ENCODE measurements at places on chromosomes 16 and 17.
A peak's percentile ranks its signal among the peaks of the same experiment; 100 is the strongest.

- DNase-seq: peak; percentile 99
These were observed 17.1 kb upstream of the CORO1A start for GRCh38 chr16:30166202-30166902.

- DNase-seq: no peak
These were observed 22.2 kb downstream of the MARVELD3 start for GRCh38 chr16:71648162-71648561.

GRCh38 chr16:30840611-30841010, 53.3 kb downstream of the BCL7C start:
- DNase-seq: no peak

DNA sequence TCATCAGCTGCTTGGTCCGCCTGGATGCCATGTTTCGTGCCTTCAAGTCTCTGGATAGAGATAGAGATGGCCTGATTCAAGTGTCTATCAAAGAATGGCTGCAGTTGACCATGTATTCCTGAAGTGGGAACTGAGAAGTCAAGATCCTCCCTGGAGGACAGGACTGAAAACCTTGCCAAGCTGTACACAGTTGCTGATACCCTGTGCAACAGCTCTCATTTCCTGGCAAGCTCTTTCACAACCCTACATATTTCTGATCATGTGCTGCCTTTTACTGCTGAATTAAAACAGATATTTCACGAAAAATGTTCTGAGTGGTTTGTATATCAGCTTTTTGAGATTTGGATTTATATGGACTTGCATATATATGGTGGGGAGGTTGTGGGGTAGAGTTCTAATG, 898 bp downstream of the CAPNS2 start:
- DNase-seq: peak; percentile 70

DNA sequence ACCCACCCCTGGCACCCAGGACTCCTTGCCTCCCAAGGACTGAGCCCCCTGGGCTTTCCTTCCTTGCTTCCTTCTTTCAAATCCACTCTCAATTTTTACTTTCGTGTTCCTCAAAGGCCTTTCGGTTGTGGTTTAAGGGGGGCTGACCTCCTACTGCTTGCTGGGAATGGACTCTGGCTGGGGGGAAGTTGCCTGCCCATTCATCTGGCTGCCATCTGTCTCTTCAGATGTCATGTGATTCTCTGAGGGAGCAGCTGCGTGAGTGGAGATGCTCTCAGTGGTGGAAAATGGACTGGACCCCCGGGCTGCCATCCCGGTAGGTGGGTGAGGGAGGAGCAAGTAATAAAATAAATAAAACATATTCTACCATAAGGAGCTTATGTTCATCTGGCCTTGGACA, 93.8 kb upstream of the RPRML start:
- DNase-seq: peak; percentile 93

GRCh38 chr17:43176119-43176570, 5.1 kb downstream of the NBR1 start:
- no peak for DNase-seq

GRCh38 chr16:83296505-83296904, 511.3 kb upstream of the HSBP1 start:
- no peak for DNase-seq

GRCh38 chr17:60139438-60140285, 10.1 kb upstream of the CA4 start:
- DNase-seq: peak; percentile 42

- no peak for DNase-seq
These were observed 3.2 kb downstream of the TRIM25 start for GRCh38 chr17:56910509-56911235.

GRCh38 chr16:79301051-79301450, 299.5 kb downstream of the MAF start:
- no peak for DNase-seq

DNA sequence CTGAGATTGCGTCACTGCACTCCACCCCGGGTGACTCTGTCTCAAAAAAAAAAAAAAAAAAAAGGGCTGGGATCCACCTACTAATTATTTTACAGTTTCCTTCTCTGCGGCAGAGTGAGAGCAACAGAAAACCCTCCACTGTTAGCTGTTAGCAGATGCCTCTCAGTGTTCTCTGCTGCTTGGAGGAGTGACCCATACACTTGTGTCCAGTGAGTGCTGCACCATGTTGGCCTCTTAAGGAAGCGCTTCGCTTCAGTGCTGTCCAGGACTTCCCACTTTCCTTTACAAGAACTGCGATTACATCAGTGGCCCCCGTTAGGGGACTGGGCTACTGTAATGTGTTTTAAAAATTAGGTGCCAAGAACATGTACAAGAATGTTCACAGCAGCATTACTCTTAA, 18.4 kb upstream of the CLEC18B start:
- DNase-seq: peak; percentile 21

GRCh38 chr16:10321407-10322387, 64.2 kb upstream of the ATF7IP2 start:
- no peak for DNase-seq

DNA sequence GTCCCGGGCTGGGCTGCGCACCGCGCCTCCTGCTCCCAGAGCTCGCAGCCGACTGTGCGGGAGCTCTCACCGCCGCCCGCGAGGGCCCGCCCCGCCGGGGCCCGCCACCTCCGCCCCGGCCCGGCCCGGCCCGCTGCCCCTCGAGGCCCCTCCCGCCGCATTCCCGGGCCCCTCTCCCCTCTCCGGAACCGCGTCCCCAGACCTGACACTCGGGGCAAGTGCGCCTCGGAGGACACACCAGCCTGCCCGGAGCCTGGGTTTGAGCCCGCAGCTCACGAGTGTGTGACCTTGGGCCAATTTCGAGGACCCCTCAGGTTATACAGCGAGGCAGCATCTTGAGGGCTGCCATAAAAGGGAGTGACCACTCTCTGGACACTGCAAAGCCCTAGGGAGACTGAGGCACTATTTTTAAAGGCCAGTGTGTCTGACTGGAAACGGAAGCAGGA, 2.0 kb upstream of the GRIN2C start:
- no peak for DNase-seq

- DNase-seq: no peak
These were observed 47.6 kb downstream of the MED13 start for GRCh38 chr17:62017496-62017895.

DNA sequence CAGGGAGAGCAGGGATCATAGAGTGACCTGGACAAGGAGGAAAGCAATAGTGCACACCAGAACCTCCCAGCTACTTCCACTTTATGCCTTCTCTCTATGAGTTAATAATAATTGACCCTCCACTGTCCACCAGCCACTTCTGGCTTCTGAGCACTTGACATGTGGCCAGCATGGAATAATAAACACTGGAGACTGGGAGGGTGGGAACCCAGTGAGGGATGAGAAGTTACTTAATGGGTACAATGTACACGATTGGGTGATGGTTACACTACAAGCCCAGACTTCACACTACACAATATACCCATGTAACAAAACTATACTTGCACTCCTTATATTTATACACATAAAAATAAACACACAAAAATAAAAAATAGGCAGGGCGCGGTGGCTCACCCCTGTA, 11.4 kb downstream of the CDC42EP4 start:
- DNase-seq: no peak
